ENCODE measurements at places on chromosomes 1 and 21.

DNA sequence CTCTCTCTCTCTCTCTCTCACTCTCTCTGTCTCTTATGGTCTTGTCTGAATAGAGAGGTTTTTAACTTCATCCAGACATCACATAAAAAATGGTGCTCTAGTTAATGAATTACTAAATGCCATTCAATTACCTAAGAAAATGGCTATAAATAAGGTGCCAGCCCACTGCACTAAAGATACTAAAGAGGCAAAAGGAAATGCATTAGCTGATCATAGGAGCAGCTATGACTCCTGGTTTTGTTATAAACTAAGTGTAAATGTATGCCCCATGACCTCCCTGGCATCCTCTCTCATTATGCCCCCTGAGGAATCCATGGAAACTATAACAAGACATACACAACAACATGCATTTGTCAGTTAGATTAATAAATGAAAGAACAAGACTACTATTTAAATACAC, 57.5 kb upstream of the PDC start:
- no peak for DNase-seq

GRCh38 chr1:20725189-20726117, 7.0 kb downstream of the SH2D5 start:
- no peak for DNase-seq

DNA sequence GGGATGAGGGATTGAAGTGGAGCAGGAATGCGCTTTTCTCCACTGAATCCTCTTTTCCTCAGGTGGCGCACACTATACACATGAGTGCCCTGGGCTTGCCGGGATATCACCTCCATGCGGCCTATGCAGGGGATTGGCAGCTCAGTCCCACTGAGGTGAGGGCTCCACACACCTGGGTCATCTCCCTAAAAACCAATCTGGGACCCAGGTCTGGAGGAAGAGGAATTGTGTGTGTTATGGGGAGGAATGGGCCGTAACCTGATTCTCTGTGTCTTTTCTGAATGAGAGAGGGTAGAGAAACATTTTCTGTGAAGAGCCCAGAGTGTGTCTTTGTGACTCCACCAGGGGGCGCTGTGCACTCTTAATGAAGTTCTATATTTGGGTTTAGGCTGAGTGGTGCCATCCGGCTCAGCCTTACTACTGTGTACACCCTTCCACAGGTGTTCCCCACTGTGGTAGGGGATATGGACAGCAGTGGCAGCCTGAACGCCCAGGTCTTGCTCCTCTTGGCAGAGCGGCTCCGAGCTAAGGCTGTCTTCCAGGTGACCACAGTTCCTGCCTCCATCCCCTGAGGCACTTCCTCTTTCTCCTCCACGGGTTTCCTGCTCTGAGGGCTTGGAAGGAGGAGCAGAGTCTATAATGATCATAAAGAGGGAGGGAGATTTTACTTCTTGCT, 1.5 kb downstream of the TOMM40L start:
- peak; percentile 94 for DNase-seq

DNA sequence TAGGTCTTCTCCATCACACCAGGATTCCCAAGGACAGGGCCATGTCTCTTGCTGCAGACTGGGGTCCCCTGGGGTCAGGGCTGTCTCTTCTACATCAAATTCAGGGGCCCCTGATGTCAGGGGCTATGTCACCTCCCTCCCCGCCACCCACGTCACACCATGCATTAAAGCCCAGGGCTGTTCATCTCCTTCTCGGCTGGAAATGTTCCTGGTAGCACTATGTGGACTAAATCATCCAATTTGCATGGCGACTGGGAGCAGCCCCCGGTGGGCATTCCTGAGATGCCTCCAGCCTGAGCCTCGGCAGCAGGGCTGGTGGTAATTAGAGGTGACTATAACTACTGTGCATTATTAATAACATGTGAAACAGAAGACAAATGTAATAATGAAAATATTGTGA, 151.7 kb upstream of the HMGB4 start:
- DNase-seq, result no peak

DNA sequence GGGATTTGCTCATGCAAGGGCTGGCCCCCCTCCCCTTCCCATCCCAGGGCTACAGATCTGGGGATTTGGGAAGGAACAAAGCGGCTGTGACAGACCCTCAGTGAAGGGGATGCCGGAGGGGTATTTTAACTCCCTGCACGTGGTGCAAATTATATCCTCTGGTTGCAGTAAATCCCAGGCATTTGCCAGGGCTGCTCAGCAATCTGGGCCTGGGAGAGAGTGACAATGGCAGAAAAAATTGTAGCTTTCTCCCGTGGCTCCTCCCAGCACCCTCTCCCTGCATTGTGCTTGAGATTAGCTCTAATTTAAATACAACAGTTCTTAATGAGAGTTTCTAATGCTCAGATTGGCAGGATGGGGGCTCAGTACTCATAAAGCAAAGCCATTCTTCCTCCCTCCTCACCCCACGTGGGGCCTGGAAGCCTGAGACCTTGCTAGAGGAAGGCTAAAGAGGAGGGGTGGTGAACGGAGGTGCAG, 129.9 kb upstream of the CD34 start:
- DNase-seq, result no peak

DNA sequence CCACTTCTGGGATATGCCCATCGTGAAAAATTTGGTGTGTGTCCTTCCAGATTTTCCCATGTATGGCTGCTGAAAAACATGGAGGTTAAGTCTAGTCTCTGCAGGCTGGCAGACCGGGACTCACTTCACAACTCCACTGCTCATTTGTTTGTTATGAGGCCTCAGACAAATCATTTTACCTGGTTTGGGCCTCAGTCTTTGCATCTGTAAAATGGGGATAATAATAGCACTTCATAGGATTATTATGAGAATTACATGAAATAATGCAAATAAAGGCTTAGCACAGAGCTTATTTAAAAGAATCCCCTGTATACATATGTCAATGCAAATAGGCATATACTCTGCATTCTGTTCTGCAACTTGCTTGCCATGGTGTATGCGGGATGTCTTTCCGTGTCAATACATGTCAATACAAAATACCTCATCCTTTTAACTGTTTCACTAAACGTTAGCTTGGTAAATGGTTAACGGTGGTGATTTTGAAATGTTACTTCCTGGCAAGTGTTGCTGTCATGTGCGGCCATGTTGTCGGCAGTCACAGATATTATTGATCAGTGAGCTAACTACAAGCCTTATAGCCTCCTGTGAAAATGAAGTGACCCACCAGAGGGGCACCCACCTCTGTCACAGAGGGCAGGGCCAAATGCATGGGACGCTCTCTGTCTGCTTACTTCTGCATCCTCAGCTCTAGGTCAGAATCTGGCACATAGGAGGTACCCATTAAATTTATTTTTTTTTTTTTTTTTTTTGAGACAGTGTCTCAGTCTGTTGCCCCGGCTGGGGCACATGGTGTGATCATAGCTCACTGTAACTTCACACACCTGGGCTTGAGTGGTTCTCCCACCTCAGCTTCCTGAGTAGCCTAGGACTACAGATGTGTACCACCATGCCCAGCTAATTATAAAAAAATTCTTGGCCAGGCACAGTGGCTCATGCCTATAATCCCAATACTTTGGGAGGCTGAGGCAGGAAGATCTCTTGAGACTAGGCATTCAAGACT, 4.3 kb downstream of the LCK start:
- DNase-seq, result no peak

GRCh38 chr1:6085666-6086065, 40.0 kb downstream of the KCNAB2 start:
- DNase-seq, result no peak

DNA sequence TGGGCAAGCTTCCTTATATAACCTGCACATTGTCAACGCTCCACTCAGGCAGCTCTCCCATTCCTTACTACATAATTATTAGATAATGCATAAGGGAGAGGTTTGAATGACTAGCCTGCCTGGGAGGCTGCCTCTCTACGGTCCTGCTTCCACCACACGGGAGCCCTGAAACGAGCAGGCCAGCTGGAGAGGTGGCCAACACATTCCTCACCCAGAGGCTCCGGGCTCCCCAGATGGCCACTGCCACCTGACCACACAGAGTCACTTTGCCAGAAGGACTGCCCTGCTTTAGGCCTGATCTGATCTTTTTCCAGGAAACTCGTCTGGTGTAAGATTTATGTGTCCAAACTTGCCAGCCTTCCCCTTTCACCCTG, 27.9 kb downstream of the HIVEP3 start:
- no peak for DNase-seq

DNA sequence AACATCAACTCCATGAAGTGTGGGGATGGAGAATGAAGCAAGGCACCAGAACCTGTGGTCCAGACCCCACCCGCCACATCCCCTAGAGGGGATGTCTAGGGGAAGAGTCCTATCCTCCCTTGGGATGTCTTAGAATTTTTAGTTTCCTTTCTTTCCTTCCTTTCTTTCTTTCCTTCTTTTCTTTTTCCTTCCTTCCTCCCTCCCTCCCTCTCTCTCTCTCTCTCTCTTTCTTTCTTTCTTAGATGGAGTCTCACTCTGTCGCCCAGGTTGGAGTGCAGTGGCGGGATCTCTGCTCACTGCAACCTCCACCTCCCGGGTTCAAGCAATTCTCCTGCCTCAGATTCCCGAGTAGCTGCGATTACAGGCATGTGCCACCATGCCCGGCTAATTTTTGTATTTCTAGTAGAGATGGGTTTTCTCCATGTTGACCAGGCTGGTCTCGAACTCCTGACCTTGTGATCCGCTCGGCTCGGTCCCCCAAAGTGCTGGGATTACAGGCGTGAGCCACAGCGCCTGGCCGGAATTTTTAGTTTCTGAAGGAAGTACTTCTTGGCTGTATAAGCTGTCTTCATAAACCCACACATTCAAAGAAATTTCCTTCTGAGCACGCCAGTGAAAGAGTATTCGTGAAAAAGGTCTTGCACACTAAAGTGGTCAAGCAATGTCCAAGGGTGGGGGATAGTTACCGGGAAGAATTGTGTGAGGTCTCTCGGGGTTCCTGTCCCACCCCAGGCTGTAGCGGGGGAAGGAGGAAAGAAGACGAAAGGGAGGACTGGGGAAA, 20.8 kb upstream of the LEFTY2 start:
- no peak for DNase-seq

DNA sequence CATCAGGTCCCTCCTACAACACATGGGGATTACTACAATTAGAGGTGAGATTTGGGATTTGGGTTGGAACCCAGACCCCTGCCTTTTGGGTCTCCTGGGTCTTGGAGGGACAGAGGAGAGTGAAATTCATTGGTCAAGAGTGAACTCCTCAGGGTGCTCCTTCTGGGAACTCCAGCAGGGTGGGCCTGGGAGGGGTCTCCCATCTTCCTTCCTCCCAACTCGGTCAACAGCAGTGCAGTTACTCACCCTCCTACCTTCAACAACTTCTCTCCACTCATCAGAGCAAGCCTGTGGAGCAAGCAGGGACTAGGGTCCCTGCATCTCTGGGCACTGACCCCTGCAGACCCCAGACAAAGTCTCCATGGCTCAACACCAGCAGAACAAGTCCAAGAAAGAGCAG, 89.3 kb upstream of the TMPRSS2 start:
- no peak for DNase-seq

DNA sequence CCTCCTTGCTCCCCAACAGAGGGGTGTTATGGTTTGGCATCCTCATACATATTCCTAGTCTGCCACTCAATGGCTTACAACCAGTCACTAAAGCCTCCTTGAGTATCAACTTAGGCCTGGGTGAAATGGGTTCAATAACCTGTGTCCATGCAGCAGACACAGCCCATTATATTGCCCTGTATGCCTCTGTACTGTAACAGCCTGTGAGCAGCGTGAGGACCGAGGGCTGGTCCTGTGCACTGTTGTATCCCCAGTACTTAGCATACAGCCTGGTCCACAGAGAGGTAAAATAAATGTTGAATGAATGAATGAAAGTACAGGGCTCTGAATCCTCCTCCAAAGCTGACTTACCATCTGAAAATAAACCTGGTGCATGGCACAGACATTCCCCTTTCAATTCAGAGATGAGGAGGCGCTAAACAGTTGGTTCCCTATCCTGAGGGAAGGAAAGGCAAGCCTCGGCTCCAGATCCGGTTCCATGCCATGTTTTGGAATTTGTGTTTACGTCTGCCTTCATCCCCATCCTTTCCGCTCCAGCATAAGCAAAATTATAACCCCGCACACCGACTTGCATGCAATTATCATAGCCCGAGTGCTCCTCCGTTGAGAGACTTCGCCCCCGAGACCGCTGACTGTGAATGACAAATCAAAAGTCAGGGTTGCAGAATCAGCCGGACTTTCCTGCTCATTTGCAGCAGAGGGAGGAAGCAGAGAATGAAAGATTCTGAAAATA, 45.0 kb upstream of the DNAJC6 start:
- peak; percentile 78 for DNase-seq

GRCh38 chr1:39332291-39332690, 127.8 kb downstream of the MACF1 start:
- no peak for DNase-seq

DNA sequence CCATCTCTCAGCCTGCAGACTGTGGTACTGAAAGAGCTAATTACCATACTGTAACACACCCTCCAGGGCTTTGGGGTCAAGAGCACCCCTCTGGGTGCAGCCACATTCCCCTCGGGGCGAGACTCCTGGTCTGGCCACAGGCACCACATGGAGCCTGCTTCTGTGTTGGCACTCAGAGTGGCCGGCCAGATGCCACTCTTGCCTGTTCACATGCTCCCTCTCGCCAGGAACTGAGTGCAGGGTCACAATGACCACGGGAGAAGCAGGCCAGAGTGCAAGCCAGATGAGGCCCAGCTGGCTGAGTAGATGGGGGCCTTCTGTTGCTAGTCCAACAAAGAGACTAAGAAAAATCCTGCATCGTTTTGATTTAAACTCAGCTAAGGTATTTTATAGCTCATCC, 864.0 kb downstream of the KCNT2 start:
- no peak for DNase-seq

GRCh38 chr21:16983420-16983819, 529.4 kb upstream of the CXADR start:
- peak; percentile 22 for DNase-seq

GRCh38 chr1:232211149-232211548, 418.8 kb downstream of the SIPA1L2 start:
- peak; percentile 10 for DNase-seq

DNA sequence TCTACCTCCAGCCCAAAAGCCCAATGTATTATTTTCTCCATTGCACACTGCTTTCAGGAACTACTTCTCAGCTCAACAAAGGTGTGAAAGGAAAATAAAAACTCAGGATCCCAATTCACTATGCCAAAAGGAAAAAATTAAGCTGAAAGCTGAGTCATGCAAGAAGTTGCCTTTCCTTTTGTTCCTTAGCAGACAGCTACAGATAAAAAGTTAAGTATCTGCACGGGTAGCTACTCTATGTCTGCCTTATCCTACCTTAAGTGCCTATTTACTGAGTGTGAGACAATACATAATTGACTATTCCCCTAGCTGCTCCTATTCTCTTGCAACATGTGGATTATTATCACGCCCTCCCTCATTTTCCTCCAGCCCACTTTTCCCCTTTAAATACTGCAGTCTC, 84.1 kb downstream of the ADCY10 start:
- DNase-seq, result peak; percentile 37

GRCh38 chr21:30829659-30830058, at the start of gene KRTAP7-1:
TSS of gene KRTAP7-1 (minus strand) at chr21:30829759. CDS start at chr21:30829698, 61 bp downstream.
- DNase-seq, result no peak

- DNase-seq, result no peak
These were observed 202.3 kb downstream of the KIF26B start for GRCh38 chr1:245356891-245357585.
